ENCODE measurements at places on chromosomes 6 and 20. TPM values are rescaled to one million over a fixed set of nuclear protein-coding genes. Genes with fewer than 3 reads are reported as not detected.

The RAET1E gene
- 0.82 TPM for polyA plus RNA-seq

DNA sequence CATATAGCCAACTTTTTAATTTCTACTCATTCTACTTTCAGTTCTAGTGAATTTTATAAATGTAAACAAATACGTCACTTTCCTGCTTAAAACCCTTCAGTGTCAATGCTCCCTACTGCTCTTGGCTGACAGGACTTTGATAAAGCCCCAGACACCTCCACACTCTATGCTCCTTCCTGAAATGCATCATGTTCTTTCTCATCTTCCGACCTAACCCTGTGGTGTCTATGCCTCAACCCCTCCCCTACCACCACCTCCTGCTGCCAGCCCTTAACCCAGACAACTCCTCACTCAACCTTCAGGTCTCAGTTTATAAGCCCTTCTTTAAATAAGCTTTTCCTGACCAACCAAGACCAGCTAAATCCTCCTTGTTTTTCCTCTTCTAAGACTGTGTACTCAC is 19.1 kb downstream of the TLDC2 start:
- DNase-seq, result no peak

DNA sequence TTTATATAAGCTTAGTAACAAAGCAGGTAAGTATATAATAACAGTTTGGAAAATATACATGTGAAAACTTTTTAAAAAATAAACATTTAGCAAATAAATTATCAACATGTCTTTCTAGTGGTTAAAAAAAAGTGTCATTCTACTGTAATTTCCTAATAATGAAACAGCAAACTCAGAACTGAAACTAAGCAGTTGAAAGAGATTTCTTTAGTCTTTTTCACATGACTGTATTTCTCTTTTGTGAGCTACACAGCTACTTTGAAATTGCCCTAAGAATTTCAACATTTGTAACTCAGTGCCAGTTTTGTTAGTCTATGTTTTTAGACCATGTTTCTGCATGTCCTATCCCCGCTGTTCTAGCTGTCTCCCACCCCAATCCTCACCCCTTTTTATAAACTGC is 28.4 kb upstream of the SDHAF4 start:
- DNase-seq, result no peak

- no peak for DNase-seq
Observed at GRCh38 chr6:142482249-142482648, 180.4 kb downstream of the ADGRG6 start.

Data from forelimb muscle (tissue), 1 donor.